NCI-H446 treated with DMSO at 0.1 percent for 48 hours (cell line): ENCODE measurements at places on chromosomes 1 and 21.

DNA sequence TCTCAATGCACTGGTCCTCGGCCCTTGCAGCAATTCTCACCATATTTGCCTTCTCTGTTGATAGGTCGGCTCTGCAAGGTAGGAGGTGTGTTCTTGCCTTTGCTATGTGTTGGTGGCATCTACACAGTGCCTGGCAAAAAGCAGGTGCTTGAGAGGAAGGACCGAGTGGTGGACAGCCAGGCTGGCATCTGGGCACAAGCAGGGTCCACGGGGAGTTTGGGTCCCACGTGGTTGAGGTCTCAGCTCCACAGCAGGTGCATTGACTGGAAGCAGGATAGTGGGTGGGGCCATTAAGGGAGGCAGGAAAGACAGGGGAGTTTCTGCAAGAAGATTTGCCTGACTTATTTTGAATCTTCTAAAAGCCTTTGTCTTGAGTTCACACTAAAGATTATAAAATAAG lies 81.2 kb upstream of the WNT4 start:
- DNase-seq = no peak

GRCh38 chr1:3564921-3565831 lies 46.1 kb downstream of the MEGF6 start:
- DNase-seq = no peak

DNA sequence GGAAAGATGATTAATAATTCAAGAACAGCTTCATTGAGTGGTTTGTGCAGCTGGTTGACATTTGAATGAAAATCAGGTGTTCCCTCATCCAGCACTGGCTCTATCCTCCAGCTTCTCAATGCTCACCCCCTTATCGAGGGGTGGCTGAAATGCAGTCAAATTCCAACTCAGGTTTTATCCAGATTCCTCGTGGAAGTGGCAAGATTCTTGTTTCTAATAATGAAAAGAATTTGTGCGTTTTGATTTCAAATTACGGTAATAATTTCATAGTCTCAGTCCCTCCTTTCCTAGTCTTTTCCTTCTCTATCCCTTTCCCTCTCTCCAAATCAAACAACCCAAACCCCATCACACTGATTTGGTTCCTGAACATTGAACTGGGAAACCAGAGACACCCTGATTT lies 3.1 kb downstream of the CNIH3 start:
- DNase-seq = no peak

DNA sequence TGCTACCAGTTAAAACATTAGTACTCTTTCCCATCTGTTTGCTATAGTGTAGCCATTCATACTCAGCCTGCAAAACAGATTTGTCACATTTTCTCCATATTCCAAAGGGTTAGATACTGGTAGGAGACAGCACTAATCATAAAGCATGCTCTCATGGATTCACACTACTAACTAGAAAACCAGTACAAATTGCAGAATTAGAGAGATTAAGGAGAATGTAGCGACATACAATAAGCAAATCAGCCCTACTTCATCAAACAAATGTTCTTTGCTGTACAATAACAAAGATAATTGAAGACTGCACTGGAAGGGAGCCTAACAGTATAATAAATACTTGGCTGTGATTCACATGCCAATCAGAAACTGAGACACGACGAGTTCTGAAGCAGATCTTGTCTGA lies 368.0 kb upstream of the PRMT6 start:
- peak; percentile 62 for DNase-seq

DNA sequence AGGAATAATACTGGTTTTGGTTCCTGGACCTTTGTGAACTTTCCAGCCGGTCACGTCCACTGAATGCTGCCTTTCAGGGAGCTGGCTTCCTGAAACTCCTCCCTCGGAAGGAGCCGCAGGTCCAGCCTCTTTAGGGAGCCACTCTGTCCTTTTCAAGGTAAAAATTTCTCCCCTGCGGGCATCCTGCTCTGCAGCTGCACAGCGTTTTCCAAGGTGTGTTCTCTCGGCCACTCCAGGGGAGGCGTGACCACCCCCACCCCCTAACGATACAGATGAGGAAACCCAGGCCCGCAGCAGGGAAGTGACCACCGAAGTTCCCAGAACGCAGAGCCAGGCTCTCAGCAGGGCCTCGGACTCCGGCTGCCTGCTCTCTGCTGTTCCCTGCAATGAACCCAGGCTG lies 21.5 kb downstream of the PADI2 start:
- DNase-seq = no peak

GRCh38 chr21:39115576-39116235 lies 67.5 kb downstream of the PSMG1 start:
- no peak for DNase-seq

DNA sequence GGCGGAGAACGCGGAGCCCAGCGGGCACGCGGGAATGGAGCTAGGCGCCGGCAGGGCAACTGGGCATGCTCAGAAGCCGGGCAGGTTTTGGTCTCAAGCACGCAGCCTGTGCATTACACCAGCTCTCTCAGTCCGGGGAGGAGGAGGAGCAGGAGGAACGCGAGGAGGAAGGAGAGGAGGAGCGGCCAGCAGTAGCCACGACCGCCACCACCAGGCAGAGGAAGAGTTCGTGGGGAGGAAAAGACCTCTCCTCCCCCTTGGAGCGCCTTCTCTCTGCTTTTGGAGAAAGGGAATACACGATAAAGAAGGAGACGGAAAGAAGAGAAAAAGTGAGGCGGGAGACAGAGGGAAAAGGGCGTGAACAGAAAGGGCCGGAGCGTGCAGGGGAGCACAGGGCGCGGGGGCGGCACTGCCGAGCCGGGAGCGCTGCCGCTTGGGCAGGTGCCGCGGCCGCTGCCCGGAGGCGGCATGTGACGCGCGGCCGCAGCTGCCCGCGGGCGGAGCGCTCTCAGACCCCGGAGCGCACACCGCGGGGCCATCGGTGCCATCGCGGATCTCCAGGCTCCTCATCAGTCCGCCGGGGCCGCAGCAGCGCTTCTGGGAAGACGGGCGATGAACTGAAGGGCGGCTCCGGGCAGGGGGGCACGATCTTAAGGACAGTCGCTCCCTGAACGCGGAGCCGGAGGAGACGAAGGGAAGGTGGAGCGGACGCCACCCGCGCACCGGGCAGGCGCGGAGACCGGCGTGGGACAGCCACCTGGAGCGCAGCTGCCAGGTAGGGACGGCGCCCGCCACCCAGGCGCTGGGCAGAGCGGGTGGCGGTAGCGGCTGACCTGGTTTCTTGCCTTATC lies at the start of gene CHRM3:
Gene CHRM3 (plus strand): TSS at position 116 of the 851 bp plus-strand sequence. CDS start 520,884 bp downstream, outside the sequence.
- peak; percentile 42 for DNase-seq

- DNase-seq = no peak
Measured at GRCh38 chr21:37207441-37208009, 59.6 kb downstream of the VPS26C start.

GRCh38 chr1:84715342-84716019 lies 25.2 kb upstream of the SSX2IP start:
- no peak for DNase-seq

GRCh38 chr1:205365945-205366463 lies 9.3 kb upstream of the KLHDC8A start:
- no peak for DNase-seq

DNA sequence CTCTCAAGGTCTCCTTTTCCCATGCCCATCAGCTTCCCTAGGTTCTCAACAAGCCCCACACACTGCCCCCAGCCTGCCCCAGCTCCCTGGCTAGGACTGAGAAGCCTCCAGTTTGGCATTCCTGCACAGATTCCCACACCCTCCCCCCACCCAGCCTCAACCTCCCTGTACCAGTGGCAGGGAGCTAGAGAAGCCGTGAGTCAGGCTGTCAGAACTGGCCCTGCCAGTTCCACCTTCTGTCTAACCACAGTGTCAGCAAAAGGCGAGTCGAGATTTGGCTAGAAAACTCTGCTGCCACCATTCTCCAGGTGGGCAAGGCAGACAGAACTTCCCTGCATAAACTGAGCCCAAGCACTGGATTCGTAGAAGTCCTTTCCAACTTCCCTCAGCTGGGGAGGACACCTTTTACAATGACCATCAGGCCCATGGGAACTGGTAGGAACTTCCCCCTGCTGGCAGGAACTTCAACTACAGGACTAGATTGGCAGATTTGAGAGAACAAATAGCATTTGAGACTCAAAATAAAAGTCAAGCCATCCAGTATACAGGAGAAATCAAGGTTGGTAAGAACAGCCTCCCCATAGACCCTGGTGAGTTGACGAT lies 31.0 kb downstream of the TNNT2 start:
- no peak for DNase-seq

DNA sequence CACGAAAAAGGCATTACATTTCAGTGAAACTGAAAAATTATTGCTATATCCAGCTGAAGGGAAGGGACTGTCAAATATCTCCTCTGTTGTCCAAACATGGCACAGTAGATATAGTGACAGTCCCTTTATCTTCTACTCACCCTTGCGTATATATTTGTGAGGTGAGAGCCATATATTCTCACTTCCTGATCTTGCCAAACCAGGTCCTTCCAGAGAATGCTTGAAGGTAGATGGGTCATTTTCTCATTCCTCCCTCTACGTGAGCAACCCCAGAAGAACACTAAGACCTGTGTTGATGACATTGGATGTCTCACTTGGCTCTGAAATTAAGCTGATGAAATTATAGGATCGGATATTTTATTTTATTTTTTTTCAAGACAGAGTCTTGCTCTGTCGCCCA lies 151.2 kb downstream of the DHRS3 start:
- DNase-seq = no peak

DNA sequence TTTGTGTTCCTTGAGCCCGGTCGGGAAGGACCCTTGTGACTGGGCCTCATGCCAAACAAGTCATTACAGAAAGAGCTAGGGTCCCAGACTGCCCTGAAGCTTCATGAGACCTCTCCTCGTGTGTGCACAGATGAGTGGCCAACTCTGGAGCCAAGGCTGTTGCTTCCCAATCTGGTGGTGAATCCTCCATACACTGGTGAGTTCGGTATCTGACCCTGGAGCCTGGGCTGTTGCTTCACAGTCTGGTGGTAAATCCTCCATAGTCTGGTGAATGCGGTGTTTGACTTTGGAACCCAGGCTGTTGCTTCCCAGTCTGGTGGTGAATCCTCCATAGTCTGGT lies 737.8 kb downstream of the MATN1 start:
- DNase-seq = no peak

DNA sequence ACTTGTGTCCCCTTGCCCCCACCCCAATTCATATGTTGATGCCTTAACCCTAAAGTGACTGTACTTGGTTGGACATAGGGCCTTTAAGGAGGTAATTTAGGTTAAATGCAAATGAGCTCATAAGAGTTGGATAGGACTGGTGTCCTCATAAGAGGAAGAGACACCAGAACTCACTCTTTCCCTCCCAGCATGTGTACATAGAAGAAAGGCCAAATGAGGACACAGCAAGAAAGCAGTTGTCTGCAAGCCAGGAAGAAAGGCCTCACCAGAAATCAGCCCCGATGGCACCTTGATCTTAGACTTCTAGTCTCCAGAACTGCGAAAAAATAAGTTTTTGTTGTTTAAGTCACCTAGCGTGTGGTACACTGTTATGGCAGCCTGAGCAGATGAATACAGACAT lies 45.5 kb downstream of the RAB3GAP2 start:
- no peak for DNase-seq

DNA sequence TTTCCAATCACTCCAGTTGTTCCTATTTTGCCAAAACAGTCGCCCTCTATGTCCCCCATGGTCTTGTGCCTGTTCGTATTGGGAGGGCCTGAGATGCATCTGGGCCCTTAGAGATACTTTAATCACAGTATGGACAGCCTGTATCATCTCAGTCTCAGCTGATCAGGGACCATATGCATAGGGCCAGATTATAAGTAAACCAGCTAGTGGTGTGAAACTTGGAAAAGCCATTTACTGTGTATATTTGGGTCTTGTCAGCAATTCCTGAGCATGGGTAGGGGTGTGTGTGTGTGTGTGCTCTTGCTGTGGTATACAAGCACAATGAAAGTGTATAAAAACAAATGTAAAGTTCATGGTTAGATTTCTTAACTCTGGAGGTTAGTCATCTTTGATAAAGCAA lies 22.8 kb downstream of the SH3BGR start:
- no peak for DNase-seq

DNA sequence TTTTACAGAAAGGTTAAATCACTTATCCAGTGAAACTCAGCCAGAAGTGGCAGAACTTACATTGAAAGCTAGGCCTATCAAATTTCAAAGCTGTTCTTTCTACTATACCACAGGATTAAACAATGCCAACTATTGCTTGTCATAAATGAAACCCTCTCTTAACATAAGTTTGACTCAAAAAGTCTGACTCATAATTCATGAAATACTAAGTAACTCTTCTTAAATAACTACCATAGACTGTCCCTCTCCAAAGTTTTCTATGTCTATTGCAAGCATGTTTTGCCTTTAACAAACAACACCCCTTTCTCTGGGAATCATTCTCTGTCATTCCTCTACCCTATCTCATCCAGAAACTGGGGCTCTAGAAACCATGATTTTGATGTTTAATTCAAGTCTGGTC lies 109.5 kb upstream of the UBE2U start:
- peak; percentile 8 for DNase-seq

- DNase-seq = no peak
Measured at GRCh38 chr1:192153276-192153675, 5.0 kb upstream of the RGS18 start.

GRCh38 chr1:107748531-107748930 lies 216.4 kb downstream of the VAV3 start:
- peak; percentile 85 for DNase-seq

GRCh38 chr1:4856396-4856795 lies 202.0 kb downstream of the AJAP1 start:
- DNase-seq = no peak

- DNase-seq = no peak
Measured at GRCh38 chr1:175313672-175314225, 121.2 kb upstream of the KIAA0040 start.

GRCh38 chr1:32023351-32023750 lies 9.7 kb downstream of the KHDRBS1 start:
- DNase-seq = no peak

DNA sequence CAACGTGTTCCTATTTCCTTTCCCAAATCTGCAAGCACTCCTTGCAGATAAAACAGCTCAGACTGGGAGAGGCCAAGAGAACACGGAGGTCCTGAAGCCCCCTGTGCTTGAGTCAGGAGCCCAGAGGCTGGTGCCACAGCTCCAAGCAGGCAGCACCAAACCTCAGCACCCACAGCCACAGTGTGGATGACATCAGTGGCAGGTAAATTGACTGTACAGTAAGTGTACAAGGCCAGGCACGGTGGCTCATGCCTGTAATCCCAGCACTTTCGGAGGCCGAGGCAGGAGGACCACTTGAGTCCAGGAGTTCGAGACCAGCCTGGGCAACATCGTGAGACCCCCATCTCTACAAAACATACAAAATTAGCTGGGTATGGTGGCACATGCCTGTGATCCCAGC lies 1.9 kb upstream of the COL6A1 start:
- DNase-seq = no peak

DNA sequence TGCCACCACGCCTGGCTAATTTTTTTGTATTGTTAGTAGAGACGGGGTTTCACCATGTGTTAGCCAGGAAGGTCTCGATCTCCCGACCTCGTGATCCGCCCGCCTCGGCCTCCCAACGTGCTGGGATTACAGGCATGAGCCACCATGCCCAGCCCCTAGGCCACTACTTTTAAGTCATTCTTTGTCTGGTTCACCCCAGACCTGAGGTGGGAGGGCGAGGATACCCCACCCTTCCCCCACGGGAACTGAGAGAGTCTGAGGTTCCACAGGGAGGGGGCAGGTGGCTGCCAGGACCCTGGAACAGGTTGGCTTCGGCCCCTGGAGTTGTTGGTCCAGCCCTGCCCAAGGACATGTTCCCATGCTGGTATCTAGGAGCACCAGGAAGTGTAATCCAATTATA lies 7.7 kb upstream of the SDC3 start:
- DNase-seq = no peak

- no peak for DNase-seq
Measured at GRCh38 chr1:151864411-151864810, 10.9 kb upstream of the THEM5 start.

- DNase-seq = no peak
Measured at GRCh38 chr1:29362764-29363163, 126.4 kb downstream of the PTPRU start.

GRCh38 chr1:84479998-84480397 lies 932 bp downstream of the RPF1 start:
- no peak for DNase-seq
